ENCODE measurements at places on chromosomes 6 and 20.

DNA sequence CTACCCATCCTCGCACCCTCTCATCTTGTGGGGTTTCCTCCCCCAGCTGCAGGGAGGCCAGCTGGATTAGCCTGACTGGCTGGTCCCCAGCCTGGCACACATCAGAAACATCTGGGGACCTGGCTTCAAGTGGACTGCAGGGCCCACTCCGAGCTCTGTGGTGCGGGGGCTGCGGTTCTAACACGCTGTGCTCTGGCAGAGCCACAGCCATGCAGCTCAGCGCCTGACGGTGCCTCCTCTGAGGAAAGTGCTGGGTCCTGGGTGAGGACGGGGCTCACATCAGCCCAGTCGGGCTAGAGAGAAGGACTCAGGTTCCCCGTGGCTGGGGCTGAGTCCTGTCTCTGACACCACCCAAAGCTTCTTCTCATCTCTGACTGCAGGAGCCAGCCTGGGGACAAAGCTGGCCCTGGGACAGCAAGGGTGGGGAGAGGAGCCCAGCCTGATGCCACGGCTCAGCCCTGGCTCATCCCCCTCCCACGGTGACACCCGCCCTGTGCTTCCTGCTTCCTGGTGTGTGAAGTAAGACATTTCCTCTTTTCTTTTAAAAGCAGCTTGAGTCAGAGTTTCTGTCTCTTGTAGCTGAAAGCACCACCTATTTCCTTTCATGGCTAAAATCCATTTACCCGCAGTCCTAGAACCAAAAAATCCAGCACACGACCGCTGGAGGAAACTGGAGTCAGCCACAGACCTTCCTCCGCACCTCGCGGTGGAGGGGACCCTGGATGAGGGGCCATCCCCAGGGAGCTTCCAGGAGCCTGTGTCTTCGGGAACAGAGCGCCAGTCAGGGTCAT is 127.4 kb upstream of the AFDN start:
- peak; percentile 73 for ATAC-seq

DNA sequence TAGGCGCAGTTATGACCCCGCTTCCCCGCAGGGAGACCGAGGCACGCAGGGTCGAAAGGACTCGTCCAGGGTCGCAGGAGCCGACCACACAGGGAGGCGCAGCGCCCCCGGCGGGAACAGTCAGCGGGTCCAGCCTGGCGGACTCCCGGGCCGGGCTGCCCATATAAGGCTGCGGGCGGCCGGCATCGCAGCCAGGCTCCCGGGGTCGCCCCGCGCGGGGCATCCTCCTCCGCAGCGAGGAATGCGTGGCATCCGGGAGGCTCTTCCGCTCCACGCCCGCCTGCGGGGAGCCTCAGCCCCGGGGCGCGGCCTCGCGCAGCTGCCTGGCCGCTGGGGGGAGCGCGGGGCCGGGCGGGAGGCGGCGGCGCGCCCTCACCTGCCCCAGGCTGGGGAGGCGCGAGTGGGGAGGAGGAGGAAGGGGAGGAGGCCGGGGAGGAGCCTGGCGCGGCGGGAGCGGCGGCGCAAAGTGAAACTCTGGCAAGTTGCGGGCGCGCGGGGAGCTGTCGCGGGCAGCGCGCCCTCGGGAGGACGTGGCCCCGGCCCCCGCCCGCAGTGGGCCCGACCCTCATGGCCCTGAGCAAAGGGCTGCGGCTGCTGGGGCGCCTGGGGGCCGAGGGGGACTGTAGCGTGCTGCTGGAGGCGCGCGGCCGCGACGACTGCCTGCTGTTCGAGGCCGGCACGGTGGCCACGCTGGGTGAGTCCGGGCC is at the start of gene SYNJ2:
SYNJ2 (plus strand) TSS at position 469 of the 707 bp plus-strand sequence; CDS start at position 568, 99 bp downstream.
- peak; percentile 86 for ATAC-seq

DNA sequence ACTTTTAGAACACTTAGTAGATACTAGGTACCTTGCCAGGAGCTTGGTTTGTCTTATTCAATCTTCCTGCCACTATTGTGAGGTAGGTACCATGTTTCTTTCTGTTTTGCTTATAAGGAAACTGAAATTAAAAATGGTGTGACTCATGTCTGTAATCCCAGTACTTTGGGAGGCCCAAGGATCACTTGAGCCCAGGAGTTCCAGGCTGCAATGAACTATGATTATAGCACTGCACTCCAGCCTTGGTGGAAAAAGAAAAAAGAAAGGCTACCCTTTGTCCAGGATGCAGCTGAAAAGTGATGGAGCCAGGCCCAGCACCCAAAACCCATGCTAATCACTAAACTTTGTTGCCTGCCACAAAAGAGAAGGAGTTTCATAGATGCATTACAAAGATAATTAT is 34.1 kb upstream of the LAMA4 start:
- ATAC-seq = no peak

DNA sequence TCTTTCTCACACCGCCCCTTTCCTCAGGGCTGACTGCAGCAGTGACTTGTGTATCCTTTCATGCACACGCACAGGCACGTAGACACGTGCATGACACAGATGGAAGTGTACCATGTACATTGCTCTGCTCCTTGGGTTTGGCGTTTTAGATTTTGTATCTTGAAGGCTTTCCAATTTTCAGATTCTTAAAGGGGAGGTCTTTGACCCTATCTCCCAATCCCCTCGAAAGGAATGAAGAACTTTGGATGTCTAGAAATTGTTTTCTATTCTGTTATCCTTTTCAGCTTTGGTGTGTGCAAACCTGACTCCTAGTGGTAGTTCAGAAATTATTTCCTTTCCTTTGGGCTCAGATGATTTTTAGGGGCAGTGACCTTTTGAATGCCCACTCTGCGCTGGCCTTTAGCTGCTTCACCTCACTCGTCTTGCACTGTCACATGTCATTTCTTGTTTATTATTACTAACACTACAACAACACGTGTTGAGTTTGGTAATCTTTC is 63.0 kb downstream of the HIVEP1 start:
- ATAC-seq = peak; percentile 44

DNA sequence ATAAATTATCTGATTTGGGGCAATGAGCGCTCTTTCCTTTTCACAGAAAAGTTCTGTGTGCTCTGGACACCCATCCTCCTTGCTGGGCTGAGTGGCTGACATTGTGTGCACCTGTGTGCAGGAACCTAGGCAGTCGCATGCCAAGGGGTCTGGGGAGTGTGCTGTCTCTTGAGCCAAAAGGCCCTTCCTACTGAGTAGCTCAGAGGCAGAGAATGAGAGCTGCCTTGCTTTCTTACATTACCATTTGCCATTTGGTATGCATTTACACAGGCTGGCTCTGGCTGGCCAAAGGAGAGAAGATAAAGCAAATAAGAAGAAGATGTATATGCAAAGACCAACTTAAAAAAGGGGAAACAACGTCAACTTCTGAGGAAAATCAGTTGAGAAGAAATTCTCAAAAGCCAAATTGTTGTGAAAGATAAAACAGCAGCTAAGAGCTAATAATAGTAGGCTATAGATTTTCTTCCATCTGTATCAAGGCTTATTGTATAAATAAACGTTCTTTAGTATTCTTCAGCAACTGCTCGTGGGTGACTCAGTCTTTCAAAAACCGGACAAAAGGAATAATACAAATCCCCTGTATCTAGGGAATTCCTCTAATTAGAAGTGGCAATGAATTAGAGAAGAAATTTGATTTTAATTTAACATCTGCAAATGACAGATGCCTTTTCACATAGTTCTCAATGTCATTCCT is 121.9 kb downstream of the INSM1 start:
- ATAC-seq = no peak

GRCh38 chr6:134980846-134981245 is 30.9 kb upstream of the ALDH8A1 start:
- peak; percentile 72 for ATAC-seq

DNA sequence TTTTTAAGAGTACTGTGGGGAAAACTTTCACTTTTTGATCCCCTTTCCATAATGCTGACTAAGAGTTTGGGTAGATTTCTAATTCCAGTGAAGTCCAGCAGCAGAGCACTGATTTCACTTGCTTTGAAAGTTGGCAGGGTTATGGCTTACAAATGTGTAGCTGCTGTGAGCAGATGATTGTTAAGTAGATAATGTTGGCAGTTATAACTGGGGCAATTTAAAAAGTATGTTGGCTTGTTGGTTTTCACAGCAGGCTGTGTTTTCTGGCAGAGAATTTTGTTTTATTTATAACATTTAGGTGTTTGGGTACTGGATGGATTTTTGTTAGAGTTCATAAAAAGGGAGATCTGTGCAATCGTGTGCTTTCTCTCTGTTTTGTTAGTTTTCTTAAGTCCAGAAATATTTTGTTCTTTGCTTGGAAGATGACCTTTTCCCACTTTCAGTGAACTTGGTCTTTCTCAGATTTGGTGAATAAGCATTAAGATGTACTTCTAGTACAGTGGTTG is 31.4 kb downstream of the AFDN start:
- no peak for ATAC-seq

- ATAC-seq = no peak
These were observed 73.9 kb downstream of the F13A1 start for GRCh38 chr6:6246544-6246943.

- no peak for ATAC-seq
These were observed 501.3 kb downstream of the CD83 start for GRCh38 chr6:14618759-14619418.

DNA sequence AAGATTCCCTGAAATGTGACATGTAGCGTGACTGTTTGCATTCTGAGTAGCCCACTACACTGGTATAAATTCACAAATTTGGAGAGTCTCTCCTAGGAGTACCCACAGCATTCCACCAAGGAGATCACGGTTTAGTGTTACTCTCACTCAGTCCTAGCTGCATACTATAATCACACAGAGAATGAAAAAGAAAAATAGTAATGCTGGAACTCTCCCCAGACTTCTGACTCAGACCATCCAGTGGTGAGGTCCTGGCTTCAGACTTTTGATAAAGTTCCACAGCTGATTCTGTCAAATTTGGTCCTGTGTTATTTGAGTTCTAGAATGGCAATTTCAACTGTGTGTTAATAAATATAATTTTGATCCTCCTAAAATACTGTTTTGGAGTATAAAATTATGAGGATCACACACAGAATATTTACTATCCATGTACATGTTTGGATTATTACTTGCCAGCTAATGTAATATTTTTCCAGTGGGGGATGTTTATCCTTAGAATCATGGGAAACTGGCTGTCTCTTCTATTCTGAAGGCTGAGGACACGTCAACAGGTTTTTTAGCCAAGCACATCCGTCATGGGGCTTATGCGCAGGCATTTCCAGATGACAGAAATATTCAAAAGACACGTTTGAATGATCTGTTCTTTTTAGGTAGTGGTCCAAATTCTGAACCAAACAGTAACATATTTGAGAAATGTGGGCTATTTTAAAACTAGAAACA is 5.1 kb upstream of the KIAA0408 start:
- no peak for ATAC-seq

GRCh38 chr6:167845856-167846255 is 19.1 kb downstream of the AFDN start:
- no peak for ATAC-seq

DNA sequence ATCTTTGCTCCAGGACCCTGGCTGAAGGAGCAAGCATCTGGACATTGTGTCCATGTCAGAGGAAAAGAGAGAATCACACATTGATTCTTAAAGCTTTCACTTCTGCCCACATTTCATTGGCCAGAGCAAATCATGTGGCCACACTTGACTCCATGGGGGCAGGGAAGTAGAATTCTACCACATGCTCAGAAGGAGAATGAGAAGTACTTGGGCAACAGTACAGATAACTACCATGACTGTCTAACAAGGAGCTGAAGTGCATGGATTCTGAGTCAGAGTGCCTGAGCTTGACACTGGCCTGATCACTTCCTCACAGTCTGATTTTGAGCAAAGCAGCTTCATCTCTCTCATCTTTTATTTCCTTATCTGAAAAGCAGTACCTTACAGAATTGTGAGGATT is 38.6 kb downstream of the GHRH start:
- ATAC-seq = no peak

DNA sequence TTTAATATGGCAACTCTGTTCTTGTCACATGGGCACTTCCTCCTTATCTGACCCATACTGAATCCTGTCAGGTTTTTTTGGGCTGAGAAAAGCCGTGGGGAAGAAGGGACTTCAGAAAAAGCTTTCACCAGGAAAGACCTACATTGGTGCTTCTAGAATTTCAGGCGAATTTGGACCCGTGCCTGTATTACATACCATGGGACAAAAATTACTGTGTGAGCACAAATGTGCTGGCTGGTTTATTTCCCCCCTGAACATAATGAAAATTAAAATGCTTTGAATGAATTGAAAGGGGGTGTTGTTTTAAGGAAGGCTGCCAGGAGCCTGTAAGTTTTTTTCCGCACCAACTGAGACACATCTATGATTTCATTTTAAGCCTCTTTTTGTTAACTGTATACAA is 29.6 kb downstream of the CAP2 start:
- no peak for ATAC-seq

DNA sequence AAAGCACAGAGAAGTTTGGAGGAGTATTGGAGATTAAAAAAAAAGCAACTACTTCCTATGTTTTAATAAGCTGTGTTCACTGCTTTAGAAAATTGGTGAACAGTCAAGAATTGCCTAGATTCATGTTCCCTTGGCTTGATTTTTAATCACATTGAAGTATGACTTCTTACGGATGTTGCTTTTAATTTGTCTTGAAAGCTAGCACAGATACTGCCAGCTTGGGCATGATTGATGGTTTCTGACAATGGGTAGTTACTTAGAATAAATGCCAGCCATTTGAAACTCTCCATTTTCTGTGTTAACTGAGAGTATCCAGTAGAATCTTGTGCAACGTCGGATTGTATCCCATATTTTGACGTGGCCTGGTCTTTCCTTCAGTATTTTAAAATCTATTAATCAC is 178.0 kb downstream of the DTNBP1 start:
- ATAC-seq = no peak

DNA sequence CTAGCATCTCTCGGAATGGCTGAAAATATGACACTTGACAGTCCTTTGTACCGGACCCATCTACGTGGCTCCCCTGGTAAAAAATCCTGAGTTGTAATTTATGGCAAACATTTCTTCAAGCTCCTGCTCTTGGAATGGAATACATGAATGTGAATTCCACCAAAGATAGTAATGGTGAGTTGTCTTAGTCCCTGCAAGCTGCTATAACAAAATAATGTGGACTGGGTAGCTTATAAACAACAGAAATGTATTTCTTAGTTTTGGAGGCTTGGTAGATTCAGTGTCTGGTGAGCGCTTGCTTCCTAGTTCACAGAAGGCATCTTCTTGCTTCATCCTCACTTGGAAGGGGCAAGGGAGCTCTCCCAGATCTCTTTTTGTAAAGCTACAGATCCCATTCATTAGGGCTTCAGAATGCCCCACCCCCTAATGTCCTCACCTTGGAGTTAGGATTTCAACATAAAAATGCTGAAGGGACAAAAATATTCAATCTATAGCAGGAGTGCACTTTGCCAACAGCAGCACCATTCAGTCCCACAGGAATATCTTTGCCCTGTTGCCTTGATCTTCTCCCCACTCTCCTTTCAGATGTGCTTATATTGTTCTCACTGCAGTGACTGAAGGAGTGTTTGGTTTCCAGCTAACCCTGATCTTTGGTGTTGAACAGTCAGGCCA is 167.8 kb upstream of the HDAC2 start:
- no peak for ATAC-seq

GRCh38 chr6:51655517-51655916 is 431.9 kb downstream of the PKHD1 start:
- no peak for ATAC-seq

GRCh38 chr6:220721-221475 is 71.4 kb upstream of the DUSP22 start:
- ATAC-seq = no peak
